T-helper 17 cell (primary cell): ENCODE measurements at places on chromosomes 13 and 19. TPM values are rescaled to one million over a fixed set of nuclear protein-coding genes. Genes with fewer than 3 reads are reported as not detected.

SBSN gene
- total RNA-seq: not detected

SIGLEC6 gene
- not detected for total RNA-seq

RGL3 gene
- not detected for total RNA-seq

FCGBP gene
- total RNA-seq: 9.1 TPM

LAIR1 gene
- total RNA-seq: 21.5 TPM

LYPD3 gene
- total RNA-seq: 5.1 TPM

HSPB6 gene
- not detected for total RNA-seq

ZNF468 gene
- 10.5 TPM for total RNA-seq
